K562 (cell line): ENCODE measurements at places on chromosomes 1 and 21.

DNA sequence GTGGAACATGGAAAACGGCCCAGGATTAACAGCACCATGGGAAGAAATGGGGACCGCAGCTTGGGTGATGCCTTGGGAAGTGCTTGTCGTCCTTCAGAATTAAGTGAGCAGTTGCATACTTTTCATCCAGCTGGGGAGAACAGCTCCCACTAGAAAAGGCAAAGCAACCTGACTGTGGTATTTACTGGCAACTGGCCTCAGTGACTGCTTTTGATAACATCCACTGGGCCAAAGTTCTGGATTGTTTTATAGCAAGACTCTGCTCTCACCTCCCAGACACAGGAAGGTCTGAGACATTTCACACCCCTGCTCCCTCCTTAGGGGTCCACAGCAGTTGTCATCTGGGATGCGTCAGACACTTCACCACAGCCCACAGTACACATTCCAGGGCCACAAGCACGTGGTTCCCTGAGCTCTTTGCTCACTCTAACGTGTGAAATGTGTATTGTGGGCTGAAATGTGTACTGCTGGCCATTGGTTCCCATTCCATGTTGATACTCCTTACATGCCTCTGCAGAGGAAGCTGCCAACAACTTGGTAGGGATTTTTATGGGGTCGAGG, 6.6 kb downstream of the PAPPA2 start:
- DNase-seq = no peak

DNA sequence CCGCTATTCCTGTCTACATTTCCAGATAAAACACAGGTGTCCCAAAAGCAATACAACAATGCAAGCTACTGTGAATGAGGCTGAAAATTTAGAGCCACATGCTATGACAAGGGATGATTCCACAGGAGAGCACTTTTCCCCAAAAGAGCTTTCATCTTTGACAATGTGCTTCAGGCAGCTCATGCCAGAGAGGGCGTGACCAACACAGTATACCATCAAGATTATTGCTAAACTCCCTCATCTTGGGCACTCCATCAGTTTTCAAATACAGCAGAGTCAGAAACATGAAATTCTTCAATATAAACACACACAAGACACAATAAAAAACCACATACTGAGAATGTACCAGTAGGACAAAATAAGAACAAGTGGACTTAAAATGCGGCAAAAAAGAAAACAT, 6.7 kb downstream of the GON4L start:
- no peak for DNase-seq

DNA sequence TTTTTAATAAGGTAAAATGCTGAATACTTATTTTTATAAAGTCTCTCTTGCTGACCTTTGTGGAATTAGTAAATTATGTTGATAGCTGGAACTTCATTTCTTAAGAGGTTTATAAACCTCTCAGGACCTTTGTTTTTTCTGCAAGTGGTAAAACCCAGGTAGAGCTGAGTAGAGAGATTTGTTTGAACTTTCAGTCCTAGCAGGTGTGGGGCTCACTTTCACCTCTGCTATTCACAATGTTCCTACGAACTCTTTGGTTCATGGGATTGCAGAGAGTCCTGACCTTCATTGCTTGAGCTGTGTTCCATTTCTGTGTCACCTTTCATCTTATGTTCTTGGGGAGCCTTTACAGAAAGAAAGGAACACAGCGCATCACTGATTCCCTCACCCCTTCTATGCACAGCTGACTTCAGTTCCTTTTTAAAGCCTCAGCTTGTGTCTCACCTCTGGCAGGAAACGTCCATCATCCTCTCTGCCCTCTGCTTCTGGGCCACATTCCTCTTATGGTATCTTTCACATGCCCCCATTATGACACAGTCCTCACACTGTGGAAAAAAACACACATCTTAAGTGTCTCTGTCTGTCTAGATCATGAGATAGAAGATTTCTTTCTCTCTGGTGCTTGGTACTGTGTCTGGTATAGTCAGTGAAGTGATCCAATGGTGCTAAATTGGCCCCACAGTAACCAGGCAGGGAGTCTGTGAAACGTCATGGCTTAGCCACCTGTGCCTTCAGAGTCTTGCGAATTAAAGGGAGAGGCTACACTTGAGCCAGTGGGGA, 262.5 kb upstream of the B3GALT2 start:
- no peak for DNase-seq

- DNase-seq = no peak
These were observed 173.4 kb downstream of the S1PR1 start for GRCh38 chr1:101410048-101410878.

- no peak for DNase-seq
These were observed 88.7 kb downstream of the PLPP3 start for GRCh38 chr1:56490619-56491018.

DNA sequence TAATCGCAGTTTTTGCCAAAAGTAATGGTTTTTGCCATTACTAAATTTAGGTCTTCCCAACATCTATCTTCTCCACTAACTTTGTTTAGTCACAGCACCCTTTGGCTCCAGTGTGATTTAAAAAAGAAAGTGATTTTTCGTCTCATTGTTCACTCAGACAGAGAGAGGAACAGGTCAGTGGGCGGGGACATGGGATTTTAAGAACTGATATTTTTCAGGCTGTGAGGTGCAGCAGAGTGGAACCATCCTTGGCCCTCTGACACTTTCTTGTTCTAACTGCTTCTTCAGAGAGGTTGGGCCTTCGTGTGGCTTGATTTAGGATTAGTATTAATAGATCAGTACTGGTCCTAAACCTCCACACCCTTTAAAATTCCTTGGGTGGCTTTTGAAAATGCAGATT, 38.8 kb downstream of the CASQ2 start:
- DNase-seq = no peak

DNA sequence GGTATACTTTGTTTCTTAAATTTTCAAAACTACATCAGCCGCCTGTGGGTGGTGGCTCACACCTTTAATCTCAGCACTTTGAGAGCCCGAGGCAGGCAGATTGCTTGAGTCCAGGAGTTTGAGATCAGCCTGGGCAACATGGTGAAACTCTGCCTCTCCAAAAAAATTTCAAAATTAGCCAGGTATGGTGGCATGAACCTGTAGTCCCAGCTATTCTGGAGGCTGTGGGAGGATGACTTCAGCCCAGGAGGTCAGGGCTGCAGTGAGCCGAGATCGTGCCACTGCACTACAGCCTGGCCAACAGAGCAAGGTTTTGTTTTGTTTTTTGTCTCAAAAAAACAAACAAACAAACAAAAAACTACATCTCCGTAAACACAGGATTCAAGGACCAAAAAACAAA, 3.3 kb downstream of the EYA3 start:
- DNase-seq = no peak

DNA sequence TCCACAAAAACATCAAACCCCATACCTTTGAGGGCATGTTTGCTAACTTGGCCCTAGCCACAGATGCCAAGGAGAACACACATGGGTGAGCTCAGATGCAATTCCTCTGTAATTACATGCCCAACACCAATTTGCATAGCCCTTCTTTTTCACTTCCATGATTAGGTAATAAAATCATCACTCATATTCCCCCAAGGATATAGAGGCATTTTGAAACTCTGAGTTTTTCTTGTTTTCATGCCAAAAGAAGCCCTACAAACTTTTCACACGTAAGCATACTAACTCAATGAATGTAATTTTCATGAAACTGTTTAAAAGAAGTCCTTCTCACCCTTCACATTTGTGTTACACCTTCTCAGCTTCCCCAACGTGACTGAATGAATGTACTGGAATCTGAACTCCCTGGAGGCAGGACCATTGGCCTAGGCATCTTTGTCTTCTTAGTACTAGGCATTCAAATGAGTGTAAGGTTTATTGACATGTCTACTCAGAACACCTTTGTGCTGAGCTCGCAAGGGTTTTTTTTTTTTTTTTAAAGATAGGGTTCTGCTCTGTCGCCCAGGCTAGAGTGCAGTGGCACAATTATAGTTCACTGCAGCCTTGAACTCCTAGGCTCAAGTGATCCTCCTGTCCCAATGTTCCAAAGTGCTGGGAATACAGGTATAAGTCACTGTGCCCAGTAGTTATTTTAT, 31.0 kb downstream of the FBXO42 start:
- DNase-seq = no peak

DNA sequence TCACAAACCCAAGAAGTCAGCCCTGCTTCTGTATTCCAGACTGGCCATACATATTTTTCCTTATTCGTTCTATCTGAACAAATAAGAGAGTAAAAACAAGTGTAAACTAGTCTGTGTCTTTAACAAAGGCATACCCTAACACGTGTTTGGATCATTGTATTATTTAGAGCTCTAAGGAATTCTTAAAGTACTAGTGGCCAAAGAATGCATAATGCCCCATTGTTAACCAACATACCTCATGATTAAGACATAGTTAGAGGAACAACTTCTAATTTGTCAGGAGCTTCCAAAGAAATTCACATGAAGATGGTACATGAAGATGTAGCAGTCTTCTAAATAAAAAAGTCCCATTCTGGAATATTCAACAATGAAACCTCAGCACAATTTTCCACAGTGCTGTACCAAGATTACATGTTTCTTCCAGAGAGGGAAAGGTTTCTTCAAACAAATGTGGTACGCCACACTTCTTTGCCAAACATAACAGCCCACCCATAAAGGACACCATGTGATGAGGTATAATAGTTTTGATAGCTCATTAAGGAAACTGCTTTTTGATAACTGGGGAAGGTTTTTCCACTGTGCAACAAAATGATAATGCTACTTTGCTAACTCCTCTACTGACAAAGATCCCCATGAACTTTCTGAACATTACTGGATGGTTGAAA, 5.0 kb downstream of the PALMD start:
- DNase-seq = no peak

DNA sequence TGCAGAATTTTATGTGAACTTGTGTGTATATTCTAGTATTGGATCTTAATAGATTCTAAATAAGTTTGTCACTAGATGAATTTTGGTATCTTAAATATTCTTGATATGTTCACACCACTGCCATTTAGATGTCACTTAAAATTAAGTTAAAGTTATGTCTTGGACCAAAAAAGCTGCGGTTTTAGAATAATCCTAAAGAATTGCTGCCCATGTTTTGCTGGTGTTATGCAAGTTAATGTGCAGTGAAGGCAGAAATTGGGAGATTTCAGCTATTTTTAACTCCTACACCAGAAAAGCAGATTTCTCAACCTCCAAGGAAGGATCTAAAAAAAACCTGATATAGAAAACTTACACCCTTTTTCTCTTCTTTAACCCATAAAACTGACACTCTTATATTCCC, 757 bp downstream of the ACADM start:
- DNase-seq = no peak

DNA sequence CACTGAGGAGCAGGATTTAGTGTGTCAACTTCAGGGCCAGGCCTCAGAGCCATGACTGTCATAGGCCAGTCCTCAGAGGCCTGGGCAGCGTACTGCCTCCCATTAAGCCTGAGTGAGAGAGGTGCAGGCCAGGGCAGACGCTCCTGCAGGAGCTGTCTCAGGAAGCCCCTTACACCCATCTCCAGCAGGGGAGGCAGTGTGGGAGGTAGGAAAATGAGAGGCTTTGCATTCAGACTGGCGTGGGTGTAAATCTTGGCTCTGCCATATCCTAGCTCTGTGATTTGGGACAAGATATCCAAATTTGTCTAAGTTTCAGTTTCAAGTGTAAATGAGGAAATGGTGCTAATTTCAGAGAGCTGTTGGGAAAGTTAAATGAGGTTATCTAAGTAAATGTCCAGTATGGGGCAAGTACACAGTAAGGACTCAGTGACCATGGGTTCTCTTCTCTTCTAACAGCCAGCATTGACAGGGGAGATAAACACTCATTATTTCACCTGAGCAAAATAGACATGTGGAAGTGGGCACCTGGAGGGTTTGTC, 184.1 kb downstream of the ZSCAN20 start:
- DNase-seq = no peak

- no peak for DNase-seq
These were observed 4.1 kb upstream of the HPCA start for GRCh38 chr1:32881871-32882850.

GRCh38 chr1:170881268-170882265, 53.8 kb upstream of the MROH9 start:
- DNase-seq = no peak

DNA sequence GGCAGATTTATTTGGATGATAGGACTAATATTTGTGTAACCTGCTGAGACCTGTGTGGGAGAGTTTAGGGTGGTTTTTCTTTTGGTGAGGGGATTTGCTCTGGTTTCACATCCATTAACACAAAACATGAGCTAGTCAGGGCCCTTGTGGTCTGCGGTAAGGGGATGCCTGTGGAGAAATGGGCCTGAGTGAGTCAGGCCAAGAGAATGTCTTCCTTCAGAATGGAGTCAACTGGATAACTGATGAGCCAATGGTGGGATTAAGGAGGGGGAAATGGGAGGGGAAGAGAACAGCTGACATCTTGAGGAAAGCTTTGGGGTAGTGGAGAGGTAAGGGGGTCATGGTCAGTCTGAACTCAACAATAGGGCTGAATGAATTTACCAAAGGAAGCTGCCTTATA, 13.9 kb downstream of the WNT2B start:
- DNase-seq = no peak

DNA sequence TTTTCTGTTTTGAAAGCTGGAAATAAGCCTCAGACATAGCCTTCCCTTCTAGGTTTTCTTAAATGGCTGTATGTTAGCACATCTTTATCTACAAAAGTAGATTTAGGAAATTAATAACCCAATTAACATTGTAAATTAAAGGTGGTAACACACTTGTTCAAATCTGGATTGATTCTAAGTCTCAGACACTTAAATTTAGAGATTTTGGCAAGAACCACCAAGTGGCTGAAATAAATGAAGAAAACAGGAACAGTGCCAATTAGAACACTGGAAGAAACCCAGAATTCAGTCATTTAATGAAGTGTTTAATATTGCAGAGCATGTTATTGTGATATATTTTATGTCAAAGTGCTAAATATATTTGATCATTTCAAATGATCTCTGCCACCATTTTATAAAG, 628.2 kb downstream of the USP25 start:
- no peak for DNase-seq

- no peak for DNase-seq
These were observed 5.9 kb downstream of the MAP7D1 start for GRCh38 chr1:36161641-36162531.

- no peak for DNase-seq
These were observed 83.4 kb downstream of the USP24 start for GRCh38 chr1:55131801-55132200.

GRCh38 chr1:213014642-213015041, 1.0 kb downstream of the ANGEL2 start:
- no peak for DNase-seq

DNA sequence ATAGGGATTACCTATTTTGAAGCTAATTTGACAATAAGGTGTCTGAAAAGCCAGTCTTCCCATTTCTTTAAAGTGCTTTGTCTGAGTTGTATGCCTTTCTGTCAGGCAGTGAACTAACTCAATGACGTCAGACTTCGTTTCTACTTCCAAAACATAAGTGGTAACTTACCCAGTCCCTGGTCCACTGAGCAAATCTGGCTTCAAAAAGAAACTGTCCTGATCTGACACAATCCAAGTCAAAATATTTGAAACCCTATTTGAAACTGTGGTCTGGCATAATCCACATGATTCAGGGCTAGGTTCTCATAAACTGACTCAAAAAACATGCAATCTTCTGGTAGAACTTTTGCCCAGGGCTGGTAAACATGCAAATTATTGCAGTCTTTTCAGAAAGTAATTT, 34.0 kb downstream of the DIRAS3 start:
- no peak for DNase-seq
